ENCODE measurements at places on chromosomes 5 and 9.

DNA sequence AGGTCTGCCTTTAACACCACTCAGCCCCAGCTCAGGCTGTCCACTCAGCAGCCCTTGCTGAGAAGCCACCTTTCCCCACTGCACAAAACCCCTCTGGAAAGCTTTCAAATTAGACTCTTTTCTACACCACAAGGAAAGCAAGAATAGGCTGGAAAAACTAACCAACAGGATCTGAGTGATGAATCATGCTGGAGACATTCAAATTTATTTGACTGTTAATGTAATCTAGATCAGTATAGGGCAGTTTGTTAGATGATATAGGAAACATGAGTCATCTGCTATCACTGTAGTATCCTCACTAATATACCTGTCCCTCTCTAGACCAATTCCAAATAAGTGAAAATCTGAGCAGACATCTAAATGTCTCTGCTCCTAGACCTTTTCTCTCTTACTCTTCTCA, 127.8 kb upstream of the PAM start:
- DNase-seq: no peak

DNA sequence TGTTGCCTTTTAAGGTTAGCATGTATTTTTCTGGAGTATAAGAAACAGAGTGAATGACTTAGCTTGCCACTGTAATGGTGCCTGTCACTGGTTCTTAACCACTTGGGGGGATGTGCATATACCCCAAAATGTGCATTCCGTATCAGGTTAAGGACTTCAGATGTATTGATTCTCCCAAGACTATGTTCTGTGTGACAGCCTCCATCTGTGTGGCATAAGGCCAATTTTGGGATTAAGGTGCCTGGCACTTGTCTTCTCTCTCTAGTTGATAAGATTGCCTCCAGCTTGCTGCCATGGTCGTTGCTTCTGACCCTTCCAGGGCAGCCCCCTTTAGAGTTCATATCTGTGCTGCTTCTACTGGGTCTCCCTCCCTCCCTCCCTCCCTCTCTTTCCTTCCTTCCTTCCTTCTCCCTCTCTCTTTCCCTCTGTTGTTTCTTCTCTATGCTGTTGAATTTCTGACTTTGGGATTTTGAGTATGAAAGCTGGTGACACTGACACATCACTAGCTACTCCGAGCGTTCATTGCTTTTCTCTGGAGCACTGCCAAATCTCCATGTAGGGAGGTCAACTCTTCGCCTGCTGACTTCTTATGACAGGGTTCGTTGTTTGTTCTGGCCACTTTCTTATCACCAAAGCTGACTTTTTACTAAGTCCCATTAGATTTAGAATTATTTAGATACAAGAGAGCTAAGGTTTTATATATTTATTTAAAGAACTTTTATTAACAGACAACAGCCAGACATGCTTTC, 31.0 kb downstream of the TNFAIP8 start:
- DNase-seq: peak; percentile 37

- no peak for DNase-seq
These were observed 919.4 kb downstream of the TLE4 start for GRCh38 chr9:80491086-80491696.

DNA sequence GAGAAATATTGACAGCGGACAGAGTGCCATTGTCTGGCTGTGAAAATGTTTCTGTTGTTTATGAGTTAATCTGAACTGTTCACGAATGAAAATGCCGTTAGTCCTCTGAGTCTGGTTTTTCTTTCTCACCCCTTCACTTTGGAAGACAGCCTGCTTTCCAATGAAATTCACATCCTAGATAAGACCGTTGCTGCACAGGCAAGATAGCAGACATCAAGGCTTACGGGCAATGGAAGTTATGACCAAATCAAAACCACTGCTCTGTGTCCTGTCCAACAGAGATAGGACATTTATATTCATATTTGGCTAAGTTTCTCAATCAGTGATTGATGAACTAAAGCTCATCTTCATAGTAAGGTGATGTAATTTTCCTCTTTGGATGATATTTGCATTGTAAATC, 180.0 kb upstream of the DMAC1 start:
- DNase-seq: no peak

DNA sequence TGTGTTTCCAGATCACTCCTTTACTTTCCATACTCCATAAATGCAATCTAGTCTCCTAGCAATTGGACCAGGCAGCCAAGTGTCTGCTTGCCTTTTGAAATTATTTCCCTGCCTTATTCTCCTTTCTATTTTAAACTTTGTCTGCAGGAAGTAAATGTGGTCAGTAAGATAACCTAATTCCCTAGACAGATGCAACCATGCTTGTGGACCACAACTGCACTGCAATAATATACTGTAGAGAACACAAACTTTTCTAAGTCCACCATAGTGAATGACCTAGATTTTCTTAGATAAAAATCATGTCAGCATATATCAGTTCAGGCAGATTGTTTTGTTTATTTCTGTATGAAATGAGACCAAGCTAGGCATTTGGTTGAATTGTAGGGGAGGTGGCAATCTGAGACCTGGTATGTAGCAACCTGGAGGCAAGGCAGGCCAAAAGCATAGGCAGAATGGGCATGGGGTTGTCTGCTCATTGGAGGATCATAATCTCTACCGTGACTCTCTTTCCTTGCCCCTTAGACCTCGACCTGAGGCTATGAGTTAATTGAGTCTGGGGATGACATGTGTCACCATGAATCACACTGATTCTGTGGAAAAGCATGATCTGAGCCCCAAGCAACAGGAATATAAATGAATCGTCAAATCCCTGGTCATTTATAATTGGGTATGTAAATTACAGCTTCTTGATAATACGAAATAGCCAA, 20.7 kb downstream of the ACTL7B start:
- no peak for DNase-seq

GRCh38 chr9:33295571-33295970, 5.3 kb downstream of the NFX1 start:
- DNase-seq: no peak

- DNase-seq: peak; percentile 87
These were observed 34.3 kb upstream of the RPS23 start for GRCh38 chr5:82312373-82312856.

DNA sequence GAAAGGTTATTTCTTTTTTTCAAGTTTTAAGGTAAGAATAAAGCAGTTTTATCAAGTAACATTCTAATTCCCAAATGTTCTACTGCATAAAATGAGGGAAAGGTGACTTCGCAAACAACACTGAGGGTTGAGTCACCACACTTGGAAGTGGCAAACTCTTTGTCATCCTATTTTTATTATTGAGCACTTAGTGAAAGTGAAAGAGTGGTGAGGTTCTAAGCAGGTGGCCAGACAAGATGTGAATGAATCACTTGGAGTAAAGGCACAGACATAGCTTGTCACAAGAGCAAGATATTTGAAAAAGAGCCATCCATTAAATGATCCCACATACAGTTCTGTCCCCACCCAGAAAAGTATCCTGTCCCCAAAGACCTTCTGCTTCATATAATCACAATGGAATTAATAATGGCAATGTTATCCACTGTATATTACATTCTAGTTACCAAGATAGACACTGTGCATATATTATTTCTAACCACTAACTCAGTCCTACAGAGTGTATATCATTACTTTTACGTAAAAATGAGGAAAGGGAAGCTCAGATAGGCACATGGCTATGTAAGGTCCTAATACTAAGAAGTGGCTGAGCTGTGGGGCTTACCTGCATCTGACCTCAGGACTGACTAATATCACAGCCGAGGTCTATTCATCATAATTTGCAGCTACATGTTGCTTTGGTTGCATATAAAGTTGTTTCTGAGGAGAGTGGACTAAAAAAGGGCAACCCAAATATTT, 730.4 kb upstream of the MEF2C start:
- no peak for DNase-seq

DNA sequence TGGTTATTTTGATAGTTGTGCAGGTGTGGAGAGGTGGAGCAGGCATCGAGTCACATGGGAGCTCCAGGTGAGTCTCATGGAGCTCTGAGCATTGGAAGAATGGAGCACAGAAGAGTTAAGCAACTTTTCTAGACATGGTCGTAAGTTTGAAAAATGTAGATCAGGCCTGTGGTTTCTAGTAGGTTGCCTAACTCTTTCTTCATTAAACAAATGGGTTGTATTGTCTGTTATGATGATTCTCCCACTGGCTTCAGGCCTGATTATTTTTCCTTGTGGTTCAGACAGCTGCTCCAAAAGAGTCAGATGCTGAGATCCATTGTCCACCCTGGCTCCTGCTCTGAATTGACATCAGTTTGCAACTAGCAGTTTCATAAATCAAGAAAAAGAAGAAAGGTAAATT, 80.3 kb upstream of the RPS23 start:
- DNase-seq: peak; percentile 94

DNA sequence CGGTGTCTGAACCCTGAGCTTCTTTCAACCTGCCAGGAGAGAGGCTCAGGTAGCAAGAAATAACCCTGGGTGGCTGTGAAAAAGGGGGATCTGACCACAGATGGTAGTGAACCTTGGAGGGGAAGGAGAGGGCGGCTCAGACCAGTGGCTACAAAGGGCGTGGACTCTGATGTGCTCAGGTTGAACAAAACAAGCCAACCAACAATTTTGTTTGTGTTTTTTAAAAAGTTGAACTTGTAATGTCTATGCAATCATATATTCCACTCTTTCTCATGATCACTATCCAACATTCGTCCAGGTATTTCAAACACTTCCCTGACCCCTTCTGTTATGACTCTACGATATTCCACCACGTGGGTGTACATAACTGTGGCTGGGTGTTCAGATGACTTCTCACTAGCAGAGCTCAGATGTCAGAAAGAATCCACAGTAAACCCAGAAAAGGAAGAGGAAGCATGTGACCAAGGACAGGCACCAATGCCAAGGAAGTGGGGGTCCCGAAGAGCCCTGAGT, 20.0 kb downstream of the PTPN3 start:
- no peak for DNase-seq

GRCh38 chr5:116632890-116633289, 58.3 kb upstream of the SEMA6A start:
- DNase-seq: no peak

GRCh38 chr5:100516285-100516684, 18.9 kb upstream of the FAM174A start:
- DNase-seq: no peak

GRCh38 chr5:8560776-8561175, 691.8 kb downstream of the MTRR start:
- DNase-seq: peak; percentile 5

- no peak for DNase-seq
These were observed 284.4 kb upstream of the DAP start for GRCh38 chr5:11045411-11045810.

GRCh38 chr5:79602889-79603288, 9.4 kb upstream of the TENT2 start:
- DNase-seq: no peak

DNA sequence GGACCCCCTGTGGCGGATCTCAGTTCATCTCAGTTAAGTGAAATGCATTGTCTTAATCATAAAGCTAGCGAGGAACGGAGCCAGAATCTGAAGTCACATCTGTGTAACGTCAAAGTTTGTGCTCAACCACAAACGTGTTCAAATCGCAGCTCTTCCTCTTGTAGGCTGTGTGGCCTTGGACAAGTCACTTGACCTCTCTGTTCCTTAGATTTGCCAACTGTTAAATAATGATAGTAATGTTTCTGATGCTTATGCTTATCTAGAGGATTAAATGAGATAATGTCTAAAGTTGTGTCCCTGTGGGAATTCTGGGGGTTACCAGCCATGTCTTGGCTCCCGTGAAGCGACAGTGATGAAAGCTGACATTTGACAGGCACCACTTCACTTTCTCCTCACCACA, 69.2 kb upstream of the NEURL1B start:
- no peak for DNase-seq

- DNase-seq: peak; percentile 56
These were observed 331.6 kb downstream of the CDH12 start for GRCh38 chr5:22521521-22521920.

DNA sequence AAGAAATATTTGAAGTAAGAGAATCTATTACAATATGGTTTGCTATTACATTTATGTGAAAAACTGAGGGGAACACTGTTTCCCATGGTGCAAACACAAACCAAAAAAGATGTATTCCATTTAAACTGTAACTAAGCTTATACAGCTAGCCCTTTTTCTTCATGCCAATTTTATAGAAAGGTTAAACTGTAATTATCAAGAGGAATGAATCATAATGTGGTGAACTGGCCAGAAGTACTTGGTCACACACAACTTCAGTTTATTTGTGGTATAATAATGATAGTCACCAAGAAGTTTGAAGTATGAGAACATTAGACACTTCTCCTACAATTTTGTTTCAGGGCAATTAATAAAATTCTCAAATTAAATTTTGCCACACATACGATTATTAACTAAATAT, 177.9 kb downstream of the XRCC4 start:
- peak; percentile 46 for DNase-seq

DNA sequence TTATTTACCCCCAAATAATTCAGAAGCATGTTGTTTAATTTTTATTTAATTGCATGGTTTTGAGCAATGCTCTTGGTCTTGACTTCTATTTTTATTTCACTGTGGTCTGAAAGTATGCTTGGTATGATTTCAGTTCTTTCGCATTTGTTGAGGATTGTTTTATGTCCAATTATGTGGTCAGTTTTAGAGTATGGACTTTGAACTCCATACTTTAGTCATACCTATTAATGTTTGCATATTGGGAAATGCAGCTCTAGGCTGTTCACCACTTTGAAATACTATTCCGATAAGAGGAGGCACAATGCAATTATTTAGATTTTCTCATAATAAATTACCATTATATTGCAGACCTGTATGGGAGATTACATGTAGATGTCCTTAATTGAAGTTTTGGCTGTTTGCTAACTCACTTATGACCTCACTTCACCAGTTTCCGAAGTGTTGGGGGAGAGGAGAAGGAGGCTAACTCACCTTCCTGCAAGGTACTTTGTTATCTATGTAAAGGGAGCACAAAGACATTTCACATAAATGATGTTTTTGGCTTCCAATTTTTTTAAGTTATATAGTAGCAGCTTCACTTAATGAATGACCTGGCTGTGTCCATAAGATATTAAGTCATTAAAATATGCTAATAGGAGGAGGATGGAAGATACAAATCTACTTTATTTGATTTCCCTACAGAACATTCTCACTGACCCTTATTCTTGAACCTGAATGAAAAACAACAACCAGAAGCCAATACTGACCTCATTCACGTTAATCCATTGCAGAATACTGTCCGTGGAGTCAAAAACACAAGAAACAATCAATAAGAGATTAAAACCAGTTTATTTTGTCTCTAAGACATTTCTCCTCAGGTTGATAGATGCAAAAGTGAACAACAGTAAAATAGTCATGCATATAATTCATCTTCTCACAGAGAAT, 970.3 kb upstream of the ARRDC3 start:
- peak; percentile 78 for DNase-seq

Measured in fibroblast of lung (primary cell).